ENCODE measurements at places on chromosomes 6 and 20.

- DNase-seq = no peak
Measured at GRCh38 chr6:14784596-14785492, 461.0 kb upstream of the JARID2 start.

- peak; percentile 73 for DNase-seq
Measured at GRCh38 chr6:5085648-5086293, 630 bp downstream of the PPP1R3G start.

- no peak for DNase-seq
Measured at GRCh38 chr6:3119040-3119723, 671 bp downstream of the BPHL start.

- DNase-seq = no peak
Measured at GRCh38 chr6:155706341-155706740, 250.7 kb upstream of the NOX3 start.

GRCh38 chr6:146273490-146273889, 244.6 kb downstream of the GRM1 start:
- DNase-seq = no peak

- peak; percentile 47 for DNase-seq
Measured at GRCh38 chr6:4210629-4211419, 75.4 kb upstream of the ECI2 start.

- no peak for DNase-seq
Measured at GRCh38 chr6:134938896-134939295, 11.0 kb downstream of the ALDH8A1 start.

DNA sequence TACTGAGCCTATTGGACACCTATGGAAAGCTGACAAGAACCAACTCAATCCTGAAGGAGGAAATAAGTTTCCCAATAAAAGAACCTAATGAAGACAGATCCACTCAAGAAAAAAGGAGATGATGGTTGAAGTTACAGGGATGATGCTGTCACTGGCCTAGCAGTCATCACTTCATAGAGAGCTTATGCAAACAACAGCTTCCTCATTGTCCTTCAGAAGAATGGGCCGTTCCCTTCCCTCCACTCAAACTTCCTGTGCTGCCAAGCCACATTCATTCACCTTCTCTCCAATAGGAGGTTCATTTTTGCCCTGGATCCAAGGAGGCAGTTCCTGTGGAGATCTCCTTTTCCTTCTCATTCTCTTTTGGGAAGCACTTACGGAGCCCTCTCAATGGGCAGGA, 13.8 kb upstream of the PM20D2 start:
- DNase-seq = no peak

GRCh38 chr6:43770372-43771209, 580 bp downstream of the VEGFA start:
- DNase-seq = peak; percentile 80

- peak; percentile 76 for DNase-seq
Measured at GRCh38 chr20:50191065-50191543, 474 bp downstream of the CEBPB start.

- peak; percentile 27 for DNase-seq
Measured at GRCh38 chr6:17417817-17418216, 24.4 kb downstream of the CAP2 start.

GRCh38 chr6:89527634-89528033, 94.7 kb downstream of the ANKRD6 start:
- DNase-seq = no peak

DNA sequence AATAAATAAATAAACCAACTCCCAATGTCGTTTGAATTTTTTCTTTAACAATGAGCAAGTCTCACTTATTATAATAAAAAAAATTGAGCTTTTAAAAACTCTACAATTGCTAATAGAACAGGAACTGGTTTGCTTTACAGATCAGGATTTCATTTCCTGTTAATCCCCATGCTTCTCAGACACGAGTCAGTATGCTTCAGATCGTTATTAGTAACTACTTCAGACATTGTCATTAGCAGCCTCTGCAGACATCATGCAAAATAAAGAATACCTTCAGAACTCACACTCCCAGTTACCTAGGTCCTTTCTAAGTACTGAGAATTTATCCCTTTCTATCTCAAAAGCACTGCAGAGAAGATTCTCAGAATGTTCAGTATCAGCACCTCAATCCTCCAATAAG, 10.0 kb upstream of the FAM210B start:
- DNase-seq = no peak

DNA sequence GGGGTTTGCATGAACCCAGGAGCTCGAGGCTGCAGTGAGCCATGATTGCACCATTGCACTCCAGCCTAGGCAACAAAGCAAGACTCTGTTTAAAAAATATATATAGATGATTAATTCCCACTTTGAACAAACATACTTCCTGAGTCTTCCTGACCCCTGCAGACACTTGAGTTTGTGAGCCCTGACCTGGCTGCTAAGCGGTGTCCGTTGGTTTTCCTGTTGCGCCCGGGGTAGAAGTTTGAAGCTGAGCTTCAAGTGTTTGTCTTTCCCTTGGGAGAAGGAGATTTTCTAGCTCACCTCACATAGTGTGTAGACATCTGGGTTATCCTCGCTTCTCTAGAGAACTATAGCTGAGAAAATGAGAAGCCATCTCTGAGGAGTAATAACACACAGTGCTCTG, 11.7 kb upstream of the BCAS1 start:
- no peak for DNase-seq

DNA sequence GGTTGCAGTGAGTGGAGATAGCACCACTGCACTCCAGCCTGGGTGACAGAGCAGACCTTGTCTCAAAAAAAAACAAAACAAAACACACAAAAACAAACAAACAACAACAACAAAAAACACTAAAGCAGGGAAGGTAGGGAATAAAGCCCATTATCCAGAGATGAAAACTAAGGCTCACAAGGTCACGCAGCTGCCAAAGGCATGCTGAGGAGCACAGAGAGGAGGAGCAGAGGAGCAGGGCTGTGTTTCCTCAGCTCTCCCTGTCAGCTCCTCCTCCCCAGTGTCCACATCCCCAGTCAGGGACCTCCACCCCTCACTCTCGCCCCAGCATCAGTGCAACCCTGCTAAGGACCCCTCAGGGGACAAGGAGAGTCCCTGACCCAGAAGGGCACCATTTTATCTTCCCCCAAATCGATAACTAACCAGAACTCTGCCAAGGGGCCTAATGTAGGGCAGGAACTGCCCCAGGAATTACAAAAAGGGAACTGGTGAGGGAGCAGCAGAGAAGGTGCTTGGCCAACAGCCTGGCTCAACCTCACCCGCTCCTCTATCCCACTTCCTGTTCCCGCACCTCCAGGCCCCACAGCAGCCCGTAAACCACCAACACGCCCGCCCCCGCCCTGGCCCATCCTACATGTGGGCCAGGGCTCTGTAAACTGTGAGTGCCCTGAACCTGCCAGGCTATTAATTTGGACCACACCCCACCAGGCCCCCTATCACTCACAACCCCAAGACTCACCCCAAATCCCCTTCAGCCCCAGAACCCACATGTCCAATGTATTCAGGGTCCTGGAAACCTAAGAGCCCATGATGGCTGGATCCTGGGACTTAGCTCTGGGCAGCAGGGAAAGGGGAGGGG, 9.0 kb downstream of the TEAD3 start:
- DNase-seq = no peak

GRCh38 chr6:15504581-15505350, 158.1 kb downstream of the DTNBP1 start:
- peak; percentile 91 for DNase-seq

DNA sequence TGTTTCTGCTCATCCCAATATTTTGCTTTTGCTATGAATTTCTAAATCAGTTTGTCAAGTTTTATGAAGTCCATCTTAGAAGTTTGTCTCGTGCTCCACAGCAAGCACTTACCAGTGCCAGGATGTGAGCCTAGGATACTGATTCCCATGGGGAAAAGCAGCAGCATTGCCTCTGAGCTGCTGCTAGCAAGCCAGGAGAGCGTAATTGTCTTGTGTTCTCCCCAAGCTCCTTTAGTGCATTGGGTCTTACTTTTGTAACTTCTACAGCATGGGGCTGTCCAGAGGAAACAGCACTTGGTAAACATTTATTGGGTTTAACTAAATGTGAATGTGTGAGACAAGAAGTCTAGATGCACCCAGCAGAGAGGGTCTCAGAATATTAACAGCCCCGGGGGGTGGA, 76.1 kb downstream of the RNF182 start:
- DNase-seq = no peak

GRCh38 chr6:12138381-12138780, 126.3 kb downstream of the HIVEP1 start:
- no peak for DNase-seq

- DNase-seq = no peak
Measured at GRCh38 chr6:12339808-12340487, 49.8 kb downstream of the EDN1 start.

- DNase-seq = no peak
Measured at GRCh38 chr6:96816301-96816817, 20.9 kb downstream of the GPR63 start.

DNA sequence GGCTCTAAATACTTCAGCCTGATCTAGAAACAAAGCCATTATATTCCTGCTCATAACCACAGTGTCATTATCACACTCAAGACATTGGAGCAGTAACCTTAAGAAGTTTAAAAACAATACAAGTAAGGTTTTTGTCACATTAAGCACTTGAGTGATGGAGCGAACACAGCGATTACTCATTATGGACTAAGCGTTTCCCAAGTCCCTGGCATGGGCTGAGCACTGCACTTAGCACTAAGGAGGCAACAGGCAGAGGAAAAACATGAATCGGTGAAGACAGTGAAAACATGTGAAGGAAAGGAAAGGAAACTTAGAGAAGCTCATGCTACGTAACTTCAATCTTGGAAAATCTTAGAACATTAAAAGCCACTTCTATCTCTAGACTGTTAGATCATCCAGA, 108.7 kb downstream of the SLC24A3 start:
- DNase-seq = no peak

- DNase-seq = no peak
Measured at GRCh38 chr6:52518279-52518945, 58.4 kb downstream of the TRAM2 start.

DNA sequence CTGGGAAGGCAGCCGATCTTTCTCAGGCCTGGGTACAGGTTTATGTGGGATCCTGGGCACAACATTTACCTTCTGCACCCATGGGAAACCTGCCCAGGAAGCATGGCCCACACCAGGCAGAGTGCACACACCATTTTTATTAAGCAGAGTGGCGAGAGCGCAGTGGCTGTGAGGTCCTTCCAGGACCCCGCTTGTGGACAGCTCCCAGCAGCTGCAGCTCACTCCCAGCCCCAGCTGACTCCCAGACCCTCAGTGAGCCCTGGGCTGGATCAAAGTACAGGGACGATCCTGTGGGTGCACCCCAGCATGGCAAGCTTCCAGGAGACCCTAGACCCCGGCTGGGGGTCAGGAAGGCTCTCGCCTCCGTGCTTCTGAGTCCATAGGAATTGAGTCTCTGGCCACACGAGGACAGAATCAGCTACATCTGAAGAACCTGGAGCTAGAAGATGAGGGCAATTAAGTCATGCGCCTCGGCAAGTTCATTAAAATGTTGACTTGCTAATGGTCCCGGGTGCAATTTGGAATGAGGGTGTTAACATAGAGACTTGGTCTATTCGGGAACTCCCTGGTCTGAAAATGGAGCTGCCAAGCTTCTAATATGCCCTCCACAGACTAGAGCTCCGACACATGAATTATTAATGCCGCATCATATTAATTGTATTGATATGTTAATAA, 65.4 kb upstream of the SLCO4A1 start:
- peak; percentile 55 for DNase-seq

GRCh38 chr20:32888636-32889035, 29.9 kb downstream of the EFCAB8 start:
- DNase-seq = no peak

DNA sequence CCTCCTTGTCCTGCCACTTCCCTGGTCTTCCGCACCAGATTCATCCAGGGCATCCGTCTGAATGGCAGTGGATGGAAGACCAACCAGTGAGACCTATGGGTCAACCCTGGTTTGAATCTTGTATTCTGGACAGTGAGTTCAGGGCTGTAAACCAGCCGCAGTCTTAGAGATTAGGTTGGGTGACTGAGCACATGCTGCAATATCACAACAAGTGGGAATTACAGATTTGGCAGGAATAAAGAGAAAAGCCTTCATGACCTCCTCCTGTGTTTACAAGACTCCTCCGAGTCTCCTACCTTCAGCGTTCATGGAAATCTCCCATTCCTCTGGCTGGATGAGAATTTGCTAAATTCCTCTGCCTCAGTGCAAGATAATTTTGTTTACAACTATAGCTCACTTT, 9.9 kb downstream of the ECI2 start:
- DNase-seq = no peak

DNA sequence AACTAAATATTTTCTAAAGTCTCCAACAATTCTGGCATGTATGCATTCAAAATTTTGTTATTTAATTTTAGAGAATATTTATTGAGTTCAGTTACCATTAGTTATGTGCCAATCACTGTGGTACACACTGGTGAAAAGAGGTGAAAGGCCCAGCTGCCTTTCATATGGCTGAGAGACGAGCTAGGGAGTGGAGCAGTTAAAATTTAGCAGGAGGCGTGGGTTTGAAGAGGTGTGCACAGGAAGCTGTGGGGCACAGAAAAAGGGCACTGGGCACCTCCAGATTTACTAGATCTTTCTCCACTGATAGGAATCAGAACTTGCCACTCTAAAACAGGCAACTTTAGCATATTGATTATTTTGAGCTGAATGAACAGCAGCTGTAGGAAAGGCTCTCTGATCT, 347.1 kb downstream of the CD83 start:
- no peak for DNase-seq

DNA sequence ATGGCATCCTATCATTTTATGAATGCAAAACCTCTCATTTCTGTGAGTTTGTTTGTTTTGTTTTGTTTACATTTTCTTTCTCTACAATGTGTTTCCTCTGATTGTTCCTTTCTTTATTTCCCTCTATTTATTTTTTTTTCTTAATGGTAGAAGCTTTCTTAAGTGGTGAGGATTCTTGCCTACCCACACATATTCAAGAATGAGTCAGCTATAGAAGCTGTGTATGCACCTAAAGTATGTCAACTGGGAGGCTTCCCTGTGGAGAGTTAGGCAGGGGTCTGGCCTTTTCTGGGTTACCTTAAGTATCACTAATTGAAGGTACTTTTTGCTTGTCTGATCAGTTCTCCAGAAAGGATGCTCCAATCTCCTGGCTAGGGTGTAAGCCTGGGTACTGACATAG, 354.0 kb downstream of the ESR1 start:
- no peak for DNase-seq
